ENCODE measurements at places on chromosomes 12 and 14.

GRCh38 chr14:92499234-92499633 lies 14.3 kb upstream of the RIN3 start:
- no peak for DNase-seq

DNA sequence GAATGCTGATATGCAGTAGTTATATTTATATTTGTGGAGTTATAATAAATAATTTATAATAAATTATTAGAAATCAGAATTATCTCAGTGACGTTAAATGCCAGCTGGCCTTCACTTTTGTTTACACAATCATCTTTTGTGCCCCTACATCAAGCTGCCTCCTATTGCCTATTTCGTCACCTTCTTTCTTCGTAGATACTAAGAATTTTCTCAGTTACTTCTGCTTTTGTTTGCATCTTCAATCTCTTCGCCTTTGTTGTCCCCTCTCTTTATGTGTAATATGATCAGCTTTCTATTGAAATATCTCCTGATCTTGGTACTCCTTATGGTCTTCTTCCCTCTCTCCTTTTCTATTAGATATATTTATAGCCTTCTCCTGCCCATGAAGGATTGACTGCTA lies 197.0 kb downstream of the ERC1 start:
- no peak for DNase-seq

GRCh38 chr12:131380965-131381705 lies 329.8 kb upstream of the SFSWAP start:
- DNase-seq = no peak

GRCh38 chr12:89278169-89278568 lies 74.1 kb downstream of the DUSP6 start:
- DNase-seq = no peak

DNA sequence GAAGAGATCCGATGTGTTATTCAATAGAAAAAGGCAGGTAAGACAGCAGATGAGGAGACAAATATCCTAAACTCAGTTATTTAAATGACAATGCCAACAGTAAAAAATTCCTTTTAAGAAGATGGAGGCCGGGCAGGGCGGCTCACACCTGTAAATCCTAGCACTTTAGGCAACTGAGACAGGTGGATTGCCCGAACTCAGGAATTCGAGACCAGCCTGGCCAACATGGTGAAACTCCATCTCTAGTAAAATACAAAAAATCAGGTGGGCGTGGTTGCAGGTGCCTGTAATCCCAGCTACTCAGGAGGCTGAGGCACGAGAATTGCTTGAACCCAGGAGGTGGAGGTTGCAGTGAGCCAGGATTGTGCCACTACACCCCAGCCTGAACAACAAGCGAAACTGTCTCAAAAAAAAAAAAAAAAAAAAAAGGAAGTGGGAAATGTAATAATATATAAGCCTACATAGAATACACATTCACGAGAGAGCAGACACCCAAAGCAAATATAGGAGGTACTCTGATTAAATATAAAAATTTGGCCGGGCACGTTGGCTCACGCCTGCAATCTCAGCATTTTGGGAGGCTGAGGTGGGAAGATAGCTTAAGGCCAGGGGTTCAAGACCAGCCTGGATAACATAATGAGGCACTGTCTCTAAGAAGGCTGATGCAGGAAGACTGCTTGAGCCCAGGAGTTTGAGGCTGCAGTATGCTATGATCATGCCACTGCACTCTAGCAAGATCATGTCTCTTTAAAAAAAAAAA lies 19.0 kb downstream of the CORO1C start:
- no peak for DNase-seq

GRCh38 chr12:131507094-131507493 lies 203.8 kb upstream of the SFSWAP start:
- no peak for DNase-seq

GRCh38 chr12:96522690-96523089 lies 33.3 kb downstream of the CFAP54 start:
- no peak for DNase-seq

- DNase-seq = no peak
Observed at GRCh38 chr12:88400302-88400701, 180.0 kb downstream of the KITLG start.

All from stimulated activated CD4-positive, alpha-beta T cell treated with anti-CD3 and anti-CD28 coated beads, TNF-alpha, amount 100 ng/mL, for 1 hour (primary cell).